ENCODE measurements at places on chromosomes 1 and 21.

DNA sequence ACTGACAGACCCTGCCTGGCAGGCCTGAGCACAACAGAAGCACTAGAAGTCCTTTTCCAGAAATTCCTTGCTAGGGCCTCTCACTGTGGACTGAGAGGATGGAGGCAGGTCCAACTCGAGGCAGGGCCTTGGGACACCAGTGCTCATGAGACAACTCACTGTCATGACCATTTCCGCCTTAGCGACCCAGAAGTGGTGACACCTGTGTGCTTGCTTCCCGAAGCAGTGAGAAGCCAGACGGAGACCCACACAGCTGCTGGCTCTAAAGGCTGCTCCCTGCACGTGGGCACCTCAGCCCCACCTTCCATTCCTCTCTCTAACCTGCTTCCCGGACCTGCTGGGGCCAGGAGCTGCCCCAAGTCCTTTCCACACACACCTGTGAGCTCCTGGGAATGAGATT is 33.0 kb downstream of the KCNC4 start:
- DNase-seq, result no peak

DNA sequence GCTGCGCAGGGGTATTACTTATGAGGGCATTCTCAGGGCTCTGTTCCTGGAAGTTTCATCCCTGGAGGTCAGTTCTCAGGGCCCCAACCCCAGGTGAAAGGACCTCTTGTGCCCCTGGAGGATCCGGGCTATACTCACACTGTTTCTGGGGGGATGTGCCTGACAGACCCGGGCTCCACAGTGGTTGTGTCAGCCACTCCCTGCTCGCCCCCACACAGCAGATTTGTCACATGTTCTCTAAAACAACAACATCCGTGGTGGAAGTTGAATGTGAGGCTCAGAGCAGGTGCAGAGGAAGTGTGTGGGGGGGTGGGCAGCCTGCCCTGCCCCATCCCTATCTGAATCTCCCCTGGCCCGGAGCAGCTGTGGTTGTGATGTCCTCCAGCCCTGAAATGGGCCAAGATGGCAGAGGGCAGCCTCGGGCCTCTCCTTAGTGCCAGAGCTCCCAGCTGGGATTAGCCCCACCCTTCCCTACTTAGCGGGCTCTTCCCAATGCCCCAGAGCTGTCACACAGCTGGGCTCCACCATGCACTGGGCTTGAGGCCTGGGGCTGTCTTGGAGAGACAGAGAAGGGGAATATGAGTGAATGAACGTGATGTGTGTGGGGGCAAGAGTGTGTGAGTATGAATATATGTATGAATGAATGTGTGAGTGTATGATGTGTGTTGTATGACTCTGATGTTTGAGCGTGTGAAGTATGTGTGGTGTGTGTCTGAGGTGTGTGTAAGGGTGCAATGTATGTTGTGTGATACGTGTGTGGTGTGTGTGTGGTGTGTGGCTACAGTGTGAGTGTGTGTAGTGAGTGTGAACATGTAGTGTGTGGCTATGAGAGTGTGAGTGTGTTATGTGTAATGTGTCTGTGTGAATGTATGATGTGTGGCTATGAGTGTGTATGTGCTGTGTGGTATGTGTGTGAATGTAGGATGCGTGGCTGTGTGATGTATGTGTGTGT is 1.5 kb upstream of the FCMR start:
- DNase-seq, result no peak

GRCh38 chr1:214004014-214004413 is 16.2 kb downstream of the PROX1 start:
- DNase-seq, result no peak

- no peak for DNase-seq
Observed at GRCh38 chr1:59354709-59355337, 57.9 kb downstream of the FGGY start.

GRCh38 chr1:65890201-65890843 is 97.6 kb downstream of the PDE4B start:
- no peak for DNase-seq

DNA sequence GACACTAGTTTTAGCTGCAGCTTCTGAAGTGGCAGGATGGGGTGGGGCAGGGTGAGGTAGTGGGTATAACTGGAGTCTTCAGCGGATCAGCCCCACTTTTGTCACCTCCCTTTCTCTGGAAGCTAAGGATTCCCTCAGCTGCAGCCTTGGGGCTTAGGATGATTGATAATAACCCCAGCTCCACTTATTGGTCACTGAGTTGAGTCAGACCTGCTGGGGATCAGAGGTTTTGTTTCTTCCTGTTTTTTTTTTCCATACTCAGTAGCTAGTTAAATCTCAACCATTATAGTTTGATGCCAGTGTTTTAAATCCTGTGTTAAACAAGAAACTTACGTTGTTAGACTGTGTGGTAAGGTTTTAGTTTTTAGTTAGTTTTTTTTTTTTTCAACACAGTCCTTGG is 57.2 kb downstream of the LAMC1 start:
- no peak for DNase-seq

DNA sequence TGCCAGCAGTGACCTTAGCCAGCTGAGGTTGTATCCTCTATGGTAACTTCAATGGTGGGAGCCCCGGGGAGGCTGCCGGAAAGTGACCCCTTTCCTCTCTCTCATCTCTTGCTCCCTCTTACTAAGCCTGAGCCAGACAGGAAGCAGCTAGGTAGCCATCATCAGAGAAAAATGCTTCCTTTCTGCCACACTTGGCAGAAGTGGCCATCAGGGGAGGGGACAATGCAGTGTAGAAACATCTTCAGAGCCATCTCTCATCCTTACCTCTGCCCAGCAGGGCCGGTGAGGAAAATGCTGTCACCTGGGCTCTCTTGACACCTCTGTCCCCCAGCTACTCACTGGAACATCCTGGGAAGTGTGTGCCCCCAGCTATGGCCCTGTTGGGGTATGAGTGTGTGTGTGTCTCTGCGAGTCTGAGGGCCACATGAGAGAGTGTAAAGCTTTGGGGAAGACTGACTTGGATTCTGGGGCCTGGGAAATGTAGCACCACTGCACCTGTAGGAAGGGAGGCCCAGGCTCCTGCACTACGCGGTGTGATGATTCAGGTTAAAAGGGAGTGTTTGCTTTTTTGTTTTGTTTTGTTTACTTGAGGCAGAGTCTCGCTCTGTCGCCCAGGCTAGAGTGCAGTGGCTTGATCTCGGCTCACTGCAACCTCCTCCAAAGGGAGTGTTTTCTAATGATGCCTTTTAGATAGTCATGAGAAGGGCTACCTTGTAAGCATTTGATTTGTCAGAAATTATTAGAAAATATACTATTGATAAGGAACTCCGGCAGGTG is 48.7 kb upstream of the CNTN2 start:
- DNase-seq, result no peak

DNA sequence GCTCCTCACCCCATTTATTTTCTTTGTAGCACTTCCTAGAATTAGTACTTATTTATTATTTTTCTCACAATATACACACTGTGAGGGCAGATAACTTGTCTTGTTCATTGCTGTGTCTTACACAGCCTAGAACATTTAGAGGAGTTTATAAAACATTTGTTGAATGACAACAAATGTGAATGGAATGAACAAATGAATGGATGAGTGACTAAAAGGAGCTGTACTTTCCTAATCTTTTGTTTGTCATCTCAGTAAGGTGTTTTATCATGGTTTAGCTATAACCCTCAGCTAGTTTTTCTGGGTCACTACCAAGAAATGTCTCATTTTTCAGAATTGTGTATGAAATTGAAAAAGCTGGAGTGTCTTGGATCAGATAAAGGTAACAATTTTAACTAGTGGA is 239.3 kb upstream of the KCNK2 start:
- DNase-seq, result no peak

DNA sequence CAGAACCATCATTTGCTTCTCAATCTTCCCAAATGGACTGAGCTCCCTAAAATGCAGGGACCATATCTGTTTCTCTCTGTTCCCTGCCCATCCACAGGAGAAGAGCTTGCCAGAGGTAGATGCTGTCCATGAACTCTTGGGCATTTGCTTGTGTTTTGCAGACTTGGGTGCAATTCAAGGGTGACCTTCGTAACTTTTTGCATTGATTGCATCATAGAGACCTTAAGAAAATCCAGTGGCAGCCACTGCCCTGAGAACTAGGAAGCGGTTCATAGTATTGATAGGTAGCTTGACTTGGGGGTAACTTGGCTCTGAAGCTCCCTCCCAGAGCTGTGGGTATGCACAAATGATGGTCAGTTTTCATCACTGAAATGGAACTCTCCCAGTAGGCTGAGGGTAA is 34.3 kb upstream of the EDEM3 start:
- no peak for DNase-seq

DNA sequence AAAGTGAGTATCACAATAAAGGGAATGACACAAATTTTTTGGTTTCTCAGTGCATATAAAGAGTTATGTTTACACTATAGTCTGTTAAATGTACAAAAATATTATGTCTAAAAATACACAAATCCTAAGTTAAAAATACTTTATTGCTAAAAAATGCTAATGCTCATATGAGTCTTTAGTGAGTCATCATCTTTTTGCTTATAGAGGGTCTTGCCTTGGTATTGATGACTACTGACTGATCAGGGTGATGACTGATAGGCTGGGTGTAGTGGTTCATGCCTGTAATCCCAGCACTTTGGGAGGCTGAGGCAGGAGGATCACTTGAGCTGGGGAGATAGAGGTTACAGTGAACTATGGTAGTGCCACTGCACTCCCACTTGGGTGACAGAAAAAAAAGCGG is 12.9 kb upstream of the NUF2 start:
- DNase-seq, result no peak

DNA sequence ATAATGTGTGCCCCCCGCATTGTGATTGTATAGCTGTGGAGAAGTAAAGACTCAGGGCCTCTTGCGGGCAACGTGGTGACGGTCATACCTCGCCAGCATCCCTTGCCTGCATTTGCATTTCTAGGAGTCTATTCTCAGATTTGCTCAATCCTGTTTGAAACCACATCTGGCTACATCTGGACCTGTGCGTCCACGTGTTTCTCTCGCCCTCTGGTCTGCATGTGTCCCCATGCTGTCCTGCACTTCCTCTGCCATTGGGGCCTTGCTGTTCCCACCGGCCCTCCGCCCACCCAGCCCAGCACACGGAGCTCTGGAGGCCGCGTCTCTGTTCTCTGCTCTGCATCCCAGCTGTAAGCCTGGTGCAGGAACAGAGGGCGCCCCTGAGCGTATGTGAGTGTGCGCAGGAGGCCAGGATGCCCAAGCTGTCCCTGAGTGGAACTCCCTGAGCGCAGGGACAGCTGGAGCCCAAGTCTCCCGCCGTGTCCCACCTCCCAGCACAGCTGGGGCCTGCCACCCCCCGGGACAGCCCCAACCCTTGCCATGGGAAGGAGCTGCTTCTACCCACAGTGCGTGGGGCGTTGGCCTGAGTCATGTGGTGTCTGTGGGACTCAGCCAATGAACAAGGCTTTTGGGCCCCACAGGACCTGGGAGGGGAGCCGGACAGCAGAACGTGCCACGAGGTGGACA is 1.6 kb downstream of the KRTAP10-2 start:
- DNase-seq, result no peak

DNA sequence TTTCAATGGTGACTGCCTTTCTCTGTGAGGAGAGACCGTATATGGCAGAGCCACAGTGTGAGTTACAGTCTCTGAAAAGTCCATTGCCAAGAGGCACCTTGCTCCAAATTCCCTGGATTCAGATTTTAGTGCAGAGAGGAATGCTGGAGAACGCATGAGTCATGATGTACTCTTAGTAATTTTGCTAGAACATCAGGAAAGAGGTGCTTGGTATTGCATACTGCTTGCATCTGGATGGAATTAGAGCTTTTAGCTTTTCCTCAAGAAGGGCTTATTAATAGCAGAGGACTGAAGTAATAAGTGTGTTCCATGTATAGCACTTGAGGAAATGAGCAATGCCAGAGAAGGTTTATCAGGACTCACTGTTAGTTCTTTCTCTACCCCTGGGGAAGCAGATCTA is 40.5 kb upstream of the AKT3 start:
- no peak for DNase-seq

DNA sequence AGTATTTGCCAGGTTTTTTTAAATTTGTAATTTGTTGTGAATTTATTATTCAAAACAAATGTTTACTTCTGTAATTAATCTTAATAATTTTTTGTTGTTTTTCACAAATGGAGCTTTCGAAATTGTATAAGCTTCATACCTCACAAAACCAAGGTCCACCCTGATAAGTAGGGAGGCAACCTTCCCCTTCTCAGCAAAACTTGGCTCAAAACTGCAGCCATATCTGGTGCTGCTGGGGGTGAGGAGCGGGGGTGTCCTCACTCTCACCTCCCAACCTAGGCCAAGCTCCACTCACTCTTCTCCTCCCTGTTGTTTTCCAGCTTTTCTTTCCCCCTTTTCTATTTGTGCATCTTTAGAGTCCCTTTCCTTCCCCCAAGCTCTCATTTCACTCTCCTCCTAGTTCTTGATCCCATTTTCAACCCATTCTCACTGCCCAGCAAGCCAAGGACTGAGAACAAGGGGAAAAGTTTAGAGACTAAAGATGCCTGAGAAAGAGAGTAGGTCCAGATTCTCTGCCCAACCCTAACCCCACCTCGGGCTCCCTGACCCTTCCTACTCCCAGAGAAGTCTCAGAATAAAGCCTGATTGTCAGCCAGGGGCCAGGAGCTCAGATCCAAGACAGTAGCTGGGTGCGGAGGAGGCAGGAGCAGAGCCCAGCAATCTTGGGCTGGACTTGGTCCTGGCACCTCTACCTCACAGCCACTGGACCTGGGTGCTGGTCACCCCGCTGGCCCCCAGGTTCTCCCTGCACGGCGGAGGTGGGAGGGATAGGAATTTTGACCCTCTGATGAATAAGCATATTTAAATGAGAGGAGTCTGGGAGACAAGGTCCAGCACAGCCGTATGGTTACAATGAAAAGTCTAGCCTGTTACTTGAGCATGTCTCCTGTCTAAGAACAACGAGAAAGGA is 8.3 kb upstream of the CFAP45 start:
- DNase-seq, result no peak

DNA sequence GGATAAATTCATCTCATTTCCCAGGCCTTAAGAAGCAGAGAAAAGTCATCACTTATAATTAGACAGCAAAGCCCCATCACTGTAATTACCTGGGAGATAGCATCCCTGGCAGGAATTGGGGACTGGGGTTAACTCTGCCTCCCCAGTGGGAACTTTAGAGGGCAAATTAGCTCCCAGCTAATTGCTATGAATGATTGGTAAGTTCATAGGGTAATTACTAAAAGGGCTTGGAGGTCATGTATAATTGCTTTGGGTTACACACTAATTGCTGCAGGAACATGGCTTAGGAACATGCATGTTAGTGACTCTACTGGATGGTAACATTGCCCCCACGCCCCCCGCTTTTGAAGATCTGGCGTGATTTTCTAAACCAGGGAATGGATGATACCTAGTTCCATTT is 64.8 kb downstream of the UBE2T start:
- no peak for DNase-seq

- no peak for DNase-seq
Observed at GRCh38 chr1:116560704-116561490, 9.9 kb downstream of the CD58 start.

DNA sequence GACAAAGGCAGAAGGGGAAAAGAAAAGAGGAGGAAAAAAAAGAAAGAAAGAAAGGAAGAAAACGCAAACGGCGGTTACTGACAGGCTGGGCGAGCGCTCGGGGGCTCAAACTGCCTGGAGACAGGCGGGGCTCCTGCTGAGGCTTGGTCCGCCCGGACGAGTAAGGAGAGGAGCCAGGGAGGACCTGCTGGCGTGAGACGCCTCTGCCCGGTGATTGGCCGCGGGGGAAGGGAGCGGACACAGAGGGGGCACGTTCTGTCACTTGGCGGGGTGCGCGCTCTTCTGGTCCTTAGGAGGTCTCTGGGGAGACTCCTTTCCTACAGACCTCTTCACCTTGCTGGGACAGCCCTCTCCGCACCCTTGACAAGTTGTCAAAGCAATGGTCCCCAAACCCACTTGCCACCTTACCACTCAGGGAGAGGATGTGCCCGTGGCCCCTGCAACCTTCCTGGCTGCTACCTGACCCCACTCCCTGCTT is 791 bp upstream of the PIK3R3 start:
- no peak for DNase-seq

Measured in urinary bladder (tissue), 4 donors.